ENCODE measurements at places on chromosomes 2 and 18.

DNA sequence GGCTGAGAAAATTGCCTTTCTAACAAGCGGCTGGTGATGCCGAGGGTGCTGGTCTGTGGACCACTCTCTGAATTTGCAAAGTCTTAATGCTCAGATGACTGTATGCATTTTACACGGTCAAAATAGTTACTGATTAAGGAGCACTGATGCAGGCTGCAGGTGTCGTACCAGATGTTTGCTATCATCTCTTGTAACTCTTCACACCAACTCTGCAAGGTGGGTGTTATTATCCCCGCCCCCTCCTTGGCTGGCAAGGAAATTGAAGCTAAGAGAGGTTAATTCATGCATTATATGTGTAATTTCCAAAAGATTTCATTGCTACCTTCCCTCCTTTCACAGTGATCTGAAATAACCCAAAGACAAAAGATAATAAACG lies 13.0 kb upstream of the LBH start:
- no peak for DNase-seq

DNA sequence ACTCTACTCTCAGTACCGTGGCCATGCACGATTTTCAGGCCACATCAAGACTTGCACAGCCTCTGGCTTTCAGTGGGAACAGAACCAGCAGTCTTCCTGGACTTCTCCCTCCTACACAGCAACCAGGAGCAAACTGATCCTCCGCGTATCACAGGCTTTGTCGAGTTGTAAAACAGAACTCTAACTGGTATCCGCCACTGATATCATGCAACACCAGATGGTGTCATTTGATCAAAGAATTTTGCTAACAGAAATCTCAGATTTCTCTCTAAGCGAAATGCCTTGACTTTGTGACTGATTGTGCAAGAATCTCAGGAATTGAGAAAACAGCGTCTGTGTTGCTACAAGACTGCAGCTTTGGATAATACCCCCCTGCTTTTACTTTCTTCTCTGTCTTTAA lies 85.7 kb downstream of the COPS8 start:
- no peak for DNase-seq

DNA sequence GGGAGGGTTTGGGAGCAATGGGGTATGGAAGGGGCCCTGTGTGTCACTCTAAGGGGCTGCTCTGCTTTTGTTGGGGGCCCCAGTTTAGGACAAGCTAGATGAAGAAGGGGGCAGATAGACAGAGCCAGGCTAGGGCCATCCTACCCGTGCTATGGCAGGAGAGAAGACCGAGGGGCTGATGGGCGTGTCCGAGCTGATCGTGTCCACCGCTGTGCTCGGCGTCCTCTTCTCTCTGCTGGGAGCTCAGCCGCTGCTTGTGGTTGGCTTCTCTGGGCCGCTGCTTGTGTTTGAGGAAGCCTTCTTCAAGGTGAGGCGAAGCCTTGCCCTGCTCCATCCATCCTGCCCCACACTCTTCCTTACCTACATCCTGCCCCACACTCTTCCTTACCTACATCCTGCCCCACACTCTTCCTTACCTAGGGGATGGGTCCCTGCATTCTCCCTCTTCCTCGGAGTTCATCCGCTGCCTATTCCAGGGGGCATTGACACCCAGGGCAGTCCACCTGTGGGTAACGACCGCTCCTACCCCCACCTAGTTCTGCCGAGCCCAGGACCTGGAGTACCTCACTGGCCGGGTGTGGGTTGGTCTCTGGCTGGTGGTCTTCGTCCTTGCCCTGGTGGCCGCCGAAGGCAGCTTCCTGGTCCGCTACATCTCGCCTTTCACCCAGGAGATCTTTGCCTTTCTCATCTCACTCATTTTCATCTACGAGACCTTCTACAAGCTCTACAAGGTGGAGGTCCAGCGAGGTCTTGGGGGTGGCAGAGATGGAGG lies 8.9 kb downstream of the SLC4A3 start:
- DNase-seq: no peak

DNA sequence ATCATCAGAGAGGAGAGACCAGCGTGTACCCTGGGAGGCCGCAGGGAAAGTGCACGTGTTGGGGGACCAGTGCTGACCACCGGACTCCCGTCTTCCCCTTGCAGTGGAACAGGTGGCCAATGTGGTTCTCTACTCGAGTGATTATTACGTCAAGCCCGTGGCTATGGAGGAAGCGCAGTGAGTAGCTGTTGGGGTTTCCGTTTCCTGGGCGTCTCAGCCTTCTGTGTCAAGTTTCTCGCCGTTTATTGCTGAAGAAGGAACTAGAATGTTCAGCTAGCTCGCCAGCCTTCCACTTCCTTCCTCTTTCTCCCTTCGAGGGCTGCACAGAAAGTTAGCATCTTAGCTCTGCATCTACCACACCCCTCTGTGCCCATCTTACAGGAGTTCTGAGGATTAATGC lies 22.8 kb upstream of the DGKD start:
- peak; percentile 42 for DNase-seq

DNA sequence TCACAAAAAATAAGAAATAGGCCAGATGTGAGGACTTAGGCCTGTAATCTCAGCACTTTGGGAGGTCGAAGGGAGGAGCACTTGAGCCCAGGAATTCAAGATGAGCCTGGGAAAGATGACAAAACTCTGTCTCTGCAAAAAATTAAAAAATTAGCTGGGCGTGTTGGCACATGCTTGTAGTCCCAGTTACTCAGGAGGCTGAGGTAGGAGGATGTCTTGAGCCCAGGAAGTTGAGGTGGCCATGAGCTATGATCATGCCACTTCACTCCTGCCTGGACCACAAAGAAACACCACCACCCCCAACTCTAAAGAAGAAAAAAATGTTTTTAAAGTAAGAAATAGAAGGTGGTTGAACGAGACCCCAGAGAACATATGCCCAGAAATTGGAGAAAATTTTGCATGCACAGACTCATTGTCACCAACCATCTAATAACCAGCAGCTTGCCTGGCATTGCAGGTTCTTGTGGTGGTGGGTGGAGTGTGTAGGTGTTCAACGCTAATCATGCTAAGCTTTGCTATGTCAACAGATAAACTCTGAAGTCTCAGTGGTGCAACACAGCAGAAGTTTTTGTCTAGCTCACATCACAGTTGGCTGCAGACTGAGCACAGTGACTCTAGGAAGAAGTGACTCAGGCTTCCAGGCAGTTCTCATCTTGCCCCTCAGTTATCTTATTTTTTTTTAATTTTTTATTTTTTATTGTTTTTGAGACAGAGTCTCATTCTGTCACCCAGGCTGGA lies 18.6 kb downstream of the ARL4C start:
- DNase-seq: no peak

- no peak for DNase-seq
These were observed 169.1 kb downstream of the TMEFF2 start for GRCh38 chr2:192025637-192026036.

All from substantia nigra (tissue), 51 donors.